ENCODE measurements at places on chromosomes 13 and 19.

DNA sequence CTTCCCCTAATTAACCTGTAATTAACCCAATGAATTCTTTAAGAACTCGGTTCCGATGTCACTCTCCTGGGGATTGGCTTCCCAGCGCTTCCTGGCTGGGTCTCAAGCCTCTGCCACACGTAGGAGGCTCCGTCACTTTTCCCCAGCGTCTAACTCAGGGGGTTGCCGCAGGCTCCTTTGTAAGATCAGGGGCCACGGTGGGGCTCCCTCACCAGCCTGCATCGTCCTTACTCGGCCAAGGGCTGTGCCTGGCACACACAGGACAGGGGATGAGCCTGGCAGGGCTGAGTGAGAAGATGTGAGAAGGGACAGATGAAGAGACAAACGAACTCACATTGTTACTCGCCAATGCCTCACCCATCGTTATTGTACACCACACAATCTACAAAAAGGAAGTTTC lies 20.9 kb upstream of the ATP11A start:
- DNase-seq = no peak

GRCh38 chr19:23823952-23824389 lies 65.3 kb upstream of the ZNF681 start:
- DNase-seq = peak; percentile 32

- DNase-seq = no peak
Observed at GRCh38 chr13:53507741-53508140, 479.1 kb downstream of the OLFM4 start.

DNA sequence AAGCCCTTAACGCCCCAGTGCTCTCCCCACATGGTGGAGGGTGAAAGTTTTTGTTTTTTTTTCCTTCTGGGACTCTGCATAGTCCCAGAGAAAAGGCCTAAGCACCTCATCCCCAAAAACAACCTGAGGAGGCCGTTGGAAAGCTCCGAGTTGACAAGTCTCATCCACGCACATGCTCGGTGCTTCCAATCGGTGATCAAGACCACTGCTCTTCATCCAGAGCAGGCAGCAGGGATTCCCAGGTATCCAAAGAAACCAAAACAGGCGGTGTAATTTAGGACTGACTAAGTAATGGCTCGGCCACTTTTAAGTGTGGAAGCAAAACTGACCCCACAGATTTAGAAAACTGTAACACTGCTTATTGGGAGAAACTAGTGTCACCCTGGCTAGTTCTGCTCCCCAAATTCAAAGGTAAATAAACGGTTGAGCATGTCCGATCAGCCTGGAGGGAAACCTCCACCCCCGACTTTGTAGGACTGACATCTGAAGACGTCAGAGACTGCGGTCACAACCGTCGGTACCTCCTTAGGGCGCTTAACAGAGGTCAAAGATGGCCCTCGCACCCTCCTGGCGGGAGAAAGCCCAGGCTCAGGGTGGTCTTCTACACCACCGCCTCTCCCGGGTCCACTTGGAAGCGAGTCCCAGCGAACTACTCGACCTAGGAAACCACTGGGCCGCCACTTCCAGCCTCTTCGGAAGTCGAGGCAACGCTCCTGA lies 997 bp upstream of the ZNF446 start:
- no peak for DNase-seq

- peak; percentile 29 for DNase-seq
Observed at GRCh38 chr13:36736119-36736726, 62.4 kb downstream of the SERTM1 start.

DNA sequence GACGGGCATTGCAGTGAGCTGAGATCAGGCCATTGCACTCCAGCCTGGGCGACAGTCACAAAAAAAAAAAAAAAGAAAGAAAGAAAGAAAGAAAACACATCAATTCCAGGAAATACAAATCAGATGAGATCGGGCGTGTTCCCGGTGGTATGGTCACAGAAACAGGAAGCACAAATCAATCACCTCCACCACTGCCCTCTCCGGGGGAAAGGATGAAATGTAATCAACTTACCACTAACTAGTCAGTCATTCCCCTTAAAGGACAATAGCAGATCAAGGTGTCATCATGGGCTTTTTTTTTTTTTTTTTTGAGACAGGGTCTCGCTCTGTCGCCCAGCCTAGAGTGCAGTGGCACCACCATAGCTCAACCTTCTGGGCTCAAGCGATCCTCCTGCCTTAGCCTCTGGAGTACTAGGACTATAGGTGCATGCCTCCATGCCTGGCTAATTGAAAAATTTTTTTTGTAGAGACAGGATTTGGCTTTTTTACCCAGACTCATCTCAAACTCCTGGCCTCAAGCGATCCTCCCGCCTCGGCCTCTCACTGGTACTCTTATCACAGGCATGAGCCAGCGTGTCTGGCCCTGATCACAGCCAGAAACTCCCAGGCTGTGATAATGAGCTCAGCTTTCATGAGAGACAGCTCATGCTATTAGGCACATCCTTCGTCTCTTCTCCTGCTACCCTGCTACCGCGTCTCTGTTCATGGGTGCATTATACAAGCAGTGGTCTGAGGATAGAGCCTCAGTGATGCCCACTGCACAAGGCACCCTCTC lies 6.8 kb upstream of the DPRX start:
- no peak for DNase-seq

DNA sequence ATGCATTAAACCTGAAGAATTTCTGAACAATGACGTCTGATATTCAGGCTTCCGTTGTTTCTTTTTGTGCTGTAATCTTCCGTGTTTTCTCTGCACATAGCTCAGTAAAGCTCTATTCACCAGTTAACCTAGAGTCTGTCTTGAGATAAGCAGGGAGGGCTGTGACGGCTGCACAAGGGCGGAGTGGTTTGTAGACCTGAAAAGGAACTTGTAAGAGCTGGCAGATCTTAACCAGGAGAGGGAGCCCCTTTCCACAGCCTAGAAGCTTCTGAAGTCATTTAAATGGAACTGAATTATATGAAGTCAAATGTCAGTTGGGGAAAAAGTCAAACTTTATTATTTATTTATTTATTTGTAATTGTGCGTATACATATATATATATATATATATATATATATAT lies 27.5 kb downstream of the DPRX start:
- DNase-seq = no peak

DNA sequence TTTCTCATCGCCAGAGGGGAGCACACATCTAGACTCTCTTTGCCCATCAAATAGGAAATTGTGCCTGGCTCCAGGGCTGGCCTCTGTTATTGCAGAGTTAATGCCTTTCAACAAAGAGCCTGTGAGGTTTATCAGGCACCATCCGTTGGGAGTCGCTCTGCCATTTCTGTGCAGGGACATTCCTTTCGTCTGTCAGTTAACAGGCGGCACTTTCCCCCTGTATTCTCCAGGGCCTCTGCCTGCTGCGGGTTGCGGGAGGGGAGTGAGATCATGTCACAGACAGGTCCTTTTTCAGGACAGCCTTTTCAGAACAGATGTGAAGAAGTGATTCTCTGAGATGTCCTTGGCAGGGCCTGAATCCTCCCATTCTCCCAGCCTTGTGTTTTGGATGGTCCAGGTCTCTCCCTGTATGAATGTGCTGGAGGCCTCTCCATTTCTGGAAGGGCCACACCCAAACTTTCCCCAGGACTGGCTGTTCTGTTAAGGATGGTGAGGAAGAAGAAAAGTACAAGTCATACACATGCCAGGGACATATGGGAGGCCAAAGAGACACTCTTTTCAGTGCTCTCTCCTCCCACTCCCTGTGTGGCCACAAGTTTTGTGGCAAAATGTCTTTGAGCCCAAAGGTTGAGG lies 14.9 kb downstream of the SERP2 start:
- DNase-seq = no peak

GRCh38 chr19:36652958-36653357 lies 13.7 kb downstream of the ZNF461 start:
- DNase-seq = no peak

- no peak for DNase-seq
Observed at GRCh38 chr13:112974125-112974524, 5.1 kb downstream of the MCF2L start.

DNA sequence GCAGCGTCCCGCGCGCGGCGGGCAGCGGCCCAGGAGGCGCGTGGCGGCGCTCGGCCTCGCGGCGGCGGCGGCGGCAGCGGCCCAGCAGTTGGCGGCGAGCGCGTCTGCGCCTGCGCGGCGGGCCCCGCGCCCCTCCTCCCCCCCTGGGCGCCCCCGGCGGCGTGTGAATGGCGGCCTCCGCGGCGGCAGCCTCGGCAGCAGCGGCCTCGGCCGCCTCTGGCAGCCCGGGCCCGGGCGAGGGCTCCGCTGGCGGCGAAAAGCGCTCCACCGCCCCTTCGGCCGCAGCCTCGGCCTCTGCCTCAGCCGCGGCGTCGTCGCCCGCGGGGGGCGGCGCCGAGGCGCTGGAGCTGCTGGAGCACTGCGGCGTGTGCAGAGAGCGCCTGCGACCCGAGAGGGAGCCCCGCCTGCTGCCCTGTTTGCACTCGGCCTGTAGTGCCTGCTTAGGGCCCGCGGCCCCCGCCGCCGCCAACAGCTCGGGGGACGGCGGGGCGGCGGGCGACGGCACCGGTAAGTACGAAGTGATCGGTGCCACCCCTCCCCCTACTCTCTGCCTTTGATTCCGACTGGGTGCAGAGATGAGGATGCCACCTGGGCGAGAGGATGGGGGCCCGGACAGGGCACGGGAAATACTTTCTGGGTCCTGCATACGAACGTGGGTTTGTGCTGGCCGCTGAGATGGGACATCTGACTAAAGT lies 874 bp downstream of the TRIM28 start:
- DNase-seq = no peak
